ENCODE measurements at places on chromosomes 6 and 20. TPM values are rescaled to one million over a fixed set of nuclear protein-coding genes. Genes with fewer than 3 reads are reported as not detected.

- DNase-seq: no peak
These were observed 20.8 kb upstream of the BMP7 start for GRCh38 chr20:57287007-57287880.

GRCh38 chr20:52105442-52106422 is 85.8 kb downstream of the ZFP64 start:
- DNase-seq: no peak

- no peak for DNase-seq
These were observed 129.4 kb downstream of the TRIM27 start for GRCh38 chr6:28794175-28795002.

DNA sequence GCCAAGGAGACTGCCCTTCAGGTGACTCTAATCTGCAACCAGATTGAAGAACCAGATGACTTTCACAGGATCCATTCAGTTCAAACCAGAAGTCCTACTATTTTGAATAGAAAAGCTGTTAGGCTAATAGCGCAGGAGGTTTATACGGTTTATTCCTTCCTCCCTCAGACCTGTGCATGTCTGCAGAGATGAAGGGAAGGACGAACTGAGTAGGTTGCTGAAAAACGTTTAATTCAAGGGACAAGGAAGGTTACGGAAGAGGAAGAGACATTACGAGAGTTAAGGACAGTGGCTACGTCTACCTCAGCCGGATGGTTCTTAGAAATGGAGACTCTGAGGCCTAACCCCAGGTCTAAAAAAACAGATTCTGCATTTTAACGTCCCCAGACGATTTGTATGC is 978 bp downstream of the AURKA start:
- DNase-seq: no peak

GRCh38 chr20:22584922-22585785 is 782 bp upstream of the FOXA2 start:
- DNase-seq: no peak

GRCh38 chr6:132764370-132764769 is 6.7 kb upstream of the VNN2 start:
- no peak for DNase-seq

DNA sequence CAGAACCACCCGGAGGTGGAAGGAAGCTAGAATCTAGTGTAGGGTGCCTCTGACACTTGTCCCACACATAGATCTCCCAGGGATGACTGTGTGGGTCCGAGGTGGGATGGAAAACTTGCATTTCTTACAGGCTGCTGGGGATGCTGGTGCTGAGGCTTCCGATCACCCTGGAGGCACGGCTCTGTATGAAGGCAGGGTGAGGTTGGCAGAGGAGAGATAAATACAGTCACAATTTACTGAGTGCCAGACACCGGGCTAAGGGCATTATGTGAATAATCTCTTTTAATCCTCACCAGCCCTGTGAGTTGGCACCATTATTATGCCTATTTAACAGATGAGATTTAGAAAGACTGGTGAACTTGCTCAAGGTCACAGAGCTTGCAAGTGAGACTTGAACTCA is 250.2 kb upstream of the RREB1 start:
- DNase-seq: no peak

- no peak for DNase-seq
These were observed 26.5 kb upstream of the ZBTB22 start for GRCh38 chr6:33343953-33344611.

The PDE7B gene
- 48.0 TPM for total RNA-seq

The OTOR gene
- not detected for total RNA-seq

The SLC22A1 gene
- total RNA-seq: not detected

The GJA1 gene
- total RNA-seq: 605 TPM
